ENCODE measurements at places on chromosomes 6 and 20. TPM values are rescaled to one million over a fixed set of nuclear protein-coding genes. Genes with fewer than 3 reads are reported as not detected.

Gene PPP1R16B
- total RNA-seq = 0.14 TPM

Gene CENPW
- total RNA-seq = 37.8 TPM

Gene SH3BGRL2
- 2.3 TPM for total RNA-seq

Gene STMND1
- 0.22 TPM for total RNA-seq

Gene SAMD10
- 0.77 TPM for total RNA-seq

DNA sequence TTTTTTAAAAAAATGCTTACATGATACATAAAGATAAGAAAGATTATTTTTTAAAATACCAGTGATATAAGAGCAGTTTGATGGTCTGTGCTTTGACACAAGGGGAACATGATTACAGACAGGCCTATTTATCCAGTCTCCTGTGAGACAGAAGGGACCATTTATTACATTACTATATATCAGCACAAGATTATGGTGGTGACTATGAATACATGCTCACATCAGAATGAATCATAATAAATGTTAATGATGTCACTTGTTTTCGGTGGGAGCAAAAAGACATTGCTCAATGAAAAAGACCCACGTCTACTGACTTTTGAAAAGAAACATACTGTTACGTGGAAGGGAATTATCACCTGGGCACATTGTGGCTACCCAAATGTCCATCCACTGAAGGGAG lies 455.1 kb downstream of the CDC5L start:
- DNase-seq = no peak

DNA sequence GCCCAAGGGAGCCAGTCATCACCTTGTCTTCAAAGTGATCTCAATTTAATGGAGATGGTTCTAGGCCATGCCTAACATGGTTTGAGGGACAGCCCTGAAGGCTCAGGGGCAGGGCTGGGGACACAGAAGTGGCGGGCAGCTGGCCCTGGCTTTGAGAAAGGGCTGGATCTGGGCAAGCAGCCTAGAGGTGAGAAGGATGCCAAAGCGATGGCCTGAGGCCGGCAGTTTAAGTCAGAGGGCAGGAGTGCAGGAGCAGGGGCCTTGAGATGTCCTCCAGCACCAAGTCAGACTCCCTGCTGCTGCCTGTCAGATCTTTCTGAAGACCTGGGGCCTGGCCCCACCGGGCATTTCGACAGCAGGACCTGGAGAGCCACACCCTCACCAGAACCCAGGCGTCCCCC lies 28.4 kb upstream of the APMAP start:
- no peak for DNase-seq

Gene FILIP1
- 0.29 TPM for total RNA-seq

DNA sequence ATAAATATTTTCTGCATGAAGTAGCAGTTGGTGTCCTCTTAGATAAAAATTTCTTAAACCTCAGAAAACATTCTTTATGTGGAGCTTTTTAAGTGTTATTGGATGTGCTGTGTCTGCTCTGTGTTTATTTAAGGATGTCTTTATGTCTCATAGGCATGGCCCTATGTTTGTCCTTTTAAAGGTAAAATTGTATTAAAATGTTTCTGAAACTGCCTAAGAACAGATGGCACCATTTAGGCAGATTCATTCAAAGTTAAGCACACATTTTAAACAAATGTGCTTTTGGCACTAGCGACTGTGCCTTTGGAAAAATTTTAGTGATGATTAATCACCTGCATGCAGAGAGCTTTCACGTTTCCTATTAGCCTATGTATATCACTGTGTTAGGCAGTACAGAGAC lies 125.2 kb downstream of the KIF6 start:
- no peak for DNase-seq

Gene BMP6
- total RNA-seq = 0.07 TPM

DNA sequence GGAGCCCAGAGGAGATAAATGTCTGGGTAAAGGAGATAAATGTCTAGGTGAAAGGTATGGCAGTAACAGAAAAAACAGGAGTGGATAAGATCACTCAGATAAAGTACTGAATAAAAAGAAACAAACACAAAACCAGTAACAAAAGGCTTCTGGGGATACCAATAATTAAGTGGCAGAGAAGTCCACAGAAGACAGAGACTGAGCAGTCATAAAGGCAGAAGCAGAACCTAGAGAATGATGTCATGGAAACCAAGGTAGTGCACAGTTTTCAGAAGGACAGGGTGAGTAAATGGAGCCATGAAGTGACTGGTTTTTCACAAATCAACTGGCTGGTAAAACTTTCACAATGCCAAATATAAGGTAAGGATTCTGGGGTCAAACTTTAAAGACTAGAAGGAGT lies 80.9 kb upstream of the PLN start:
- no peak for DNase-seq

- no peak for DNase-seq
Observed at GRCh38 chr6:87971605-87972262, 75.9 kb upstream of the SPACA1 start.

DNA sequence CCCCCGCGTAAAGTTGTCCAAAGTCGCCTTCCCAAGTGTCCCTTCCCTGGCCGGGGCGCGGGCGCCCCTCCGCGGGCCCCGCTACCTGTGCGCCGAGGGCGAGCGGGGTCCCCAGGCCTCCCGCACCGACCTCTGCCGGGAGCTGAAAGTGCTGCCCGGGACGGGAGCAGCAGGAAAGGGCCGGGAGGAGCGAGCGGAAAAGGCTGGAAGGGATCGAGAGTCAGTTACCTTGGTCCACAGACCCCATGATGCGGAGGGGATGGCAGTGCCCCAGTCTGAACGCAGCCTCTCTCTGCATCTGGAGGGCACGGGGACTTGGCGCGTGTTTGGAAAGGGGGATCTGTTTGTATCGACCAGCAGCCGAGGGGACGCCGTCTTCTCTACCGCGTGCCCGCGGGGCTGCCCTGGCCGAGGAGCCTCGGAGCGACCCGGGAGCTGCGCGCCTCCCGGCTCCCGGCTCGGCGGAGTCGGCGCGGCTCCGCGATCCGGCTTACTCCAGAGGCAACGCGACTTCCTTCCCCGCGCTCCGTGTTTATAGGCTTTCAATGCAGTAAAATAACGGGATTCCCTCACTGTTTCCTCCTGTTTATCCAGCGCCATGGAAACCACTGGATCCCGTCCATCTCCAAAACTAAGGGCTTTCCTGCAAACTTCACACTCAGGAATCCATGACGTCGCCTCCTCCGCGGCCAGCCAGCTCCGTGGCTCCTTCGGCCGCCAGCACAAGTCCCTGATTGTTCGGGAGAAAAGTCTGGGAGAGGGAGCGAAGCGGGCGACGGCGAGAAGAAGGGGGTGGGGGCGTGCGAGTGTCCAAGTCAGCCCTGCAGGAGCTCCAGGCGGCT lies 20.0 kb upstream of the NFATC2 start:
- DNase-seq = peak; percentile 75

GRCh38 chr6:45625191-45625664 lies 247.5 kb upstream of the SUPT3H start:
- DNase-seq = peak; percentile 43

- no peak for DNase-seq
Observed at GRCh38 chr6:18087396-18088165, 34.9 kb downstream of the NHLRC1 start.

Gene BPIFB1
- not detected for total RNA-seq

Gene HLA-DQB1
- total RNA-seq = not detected

GRCh38 chr20:64093013-64093503 lies 8.9 kb upstream of the LKAAEAR1 start:
- no peak for DNase-seq

DNA sequence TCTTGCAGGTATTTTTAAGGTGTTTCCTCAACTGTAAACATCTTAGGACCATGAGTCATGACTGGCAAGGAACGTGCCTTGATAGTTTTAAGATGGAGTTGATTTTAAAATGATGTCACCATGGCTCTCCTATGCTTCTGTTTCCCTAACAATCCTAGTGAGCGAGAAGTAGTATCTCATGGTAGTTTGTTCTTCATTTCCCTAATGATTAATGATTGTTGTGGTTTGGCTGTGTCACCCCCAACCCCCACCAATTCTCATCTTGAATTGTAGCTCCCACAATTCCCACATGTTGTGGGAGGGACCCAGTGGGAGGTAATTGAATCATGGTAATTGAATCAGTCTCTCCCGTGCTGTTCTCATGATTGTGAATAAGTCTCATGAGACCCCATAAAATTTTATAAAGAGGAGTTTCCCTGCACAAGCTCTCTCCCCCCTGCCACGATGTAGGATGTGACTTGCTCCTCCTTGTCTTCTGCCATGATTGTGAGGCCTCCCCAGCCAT lies 16.8 kb upstream of the BNIP5 start:
- no peak for DNase-seq

- no peak for DNase-seq
Observed at GRCh38 chr6:136180704-136181511, 69.2 kb downstream of the MTFR2 start.

GRCh38 chr20:23050847-23051627 lies 1.6 kb upstream of the THBD start:
- no peak for DNase-seq

DNA sequence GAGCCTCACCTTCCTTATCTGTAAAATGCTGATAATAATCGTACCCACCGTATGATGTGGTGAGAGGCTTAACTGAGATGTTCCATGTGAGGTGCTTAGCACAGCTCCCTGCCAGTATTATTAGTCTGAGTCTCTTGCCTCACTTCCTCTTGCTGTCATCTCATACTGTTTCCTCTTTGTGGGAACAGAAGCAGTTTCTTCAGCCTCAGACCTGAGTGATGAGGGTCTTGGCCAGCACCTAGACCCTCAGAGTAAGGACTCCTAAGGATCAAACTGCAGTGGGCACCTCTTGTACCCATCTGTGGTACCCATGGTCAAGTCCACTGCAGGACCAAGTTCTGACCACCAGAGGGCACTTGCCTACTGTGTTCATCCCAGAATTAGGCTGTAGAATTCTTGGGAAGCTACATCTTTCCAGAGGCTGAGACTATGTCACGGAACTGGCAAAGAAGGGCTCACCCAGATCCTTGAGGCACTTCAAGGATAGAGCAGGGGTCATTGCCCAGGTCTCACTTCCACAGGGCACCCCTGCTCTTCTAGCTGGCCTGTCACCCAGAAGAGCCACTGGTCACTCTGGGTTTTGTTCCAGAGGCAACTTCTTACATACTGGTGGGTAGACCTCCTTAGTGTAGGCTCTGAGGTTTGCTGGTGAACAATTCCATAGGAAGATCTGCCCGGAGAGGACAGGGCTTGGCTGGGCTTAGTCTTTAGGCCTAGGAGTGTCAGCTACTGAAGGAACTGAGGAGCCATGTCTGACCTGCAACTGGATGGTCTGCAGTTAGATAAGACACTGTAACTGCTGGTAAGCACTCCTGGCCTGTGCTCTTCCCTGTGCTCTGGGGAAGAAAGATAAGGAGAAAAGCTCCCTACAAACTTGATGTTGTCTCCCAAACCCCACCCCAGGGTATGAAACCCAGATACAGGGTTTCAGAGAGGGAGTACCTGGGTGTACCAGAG lies 20.6 kb upstream of the SGK2 start:
- peak; percentile 63 for DNase-seq

Measured in A172 (cell line).